ENCODE measurements at places on chromosomes 6 and 20.

GRCh38 chr6:153698001-153698400, 341.0 kb upstream of the OPRM1 start:
- DNase-seq: no peak

DNA sequence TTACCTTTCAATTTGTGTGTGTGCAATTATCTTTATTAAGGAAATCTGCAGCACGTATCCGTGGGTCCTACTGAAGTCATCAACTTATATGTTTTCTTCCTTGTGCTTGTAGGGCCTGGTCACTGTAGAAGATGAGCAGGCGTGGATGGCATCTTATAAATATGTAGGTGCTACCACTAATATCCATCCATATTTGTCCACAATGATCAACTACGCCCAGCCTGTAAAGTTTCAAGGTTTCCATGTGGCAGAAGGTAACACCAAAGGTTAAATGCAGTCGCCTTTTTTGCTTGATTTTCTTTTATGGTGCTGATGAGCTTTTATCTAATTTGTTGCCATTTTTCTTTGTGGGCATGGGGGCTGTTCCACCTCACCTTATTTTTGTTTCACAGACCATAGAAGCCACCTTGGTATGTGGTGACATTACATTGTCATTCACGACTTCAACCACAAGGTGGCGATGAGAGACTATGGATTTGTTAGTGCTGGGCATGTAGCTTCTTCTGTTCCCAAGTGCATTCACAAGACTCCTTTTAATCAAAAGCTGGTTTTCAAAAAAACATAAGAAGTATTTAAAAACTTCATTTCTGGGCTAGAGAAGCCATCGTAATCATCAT, 106.5 kb upstream of the LAMP5 start:
- DNase-seq: peak; percentile 90

- no peak for DNase-seq
Observed at GRCh38 chr20:57370316-57370715, 19.3 kb downstream of the RAE1 start.

- DNase-seq: no peak
Observed at GRCh38 chr20:60422848-60423247, 464.6 kb downstream of the CDH26 start.

DNA sequence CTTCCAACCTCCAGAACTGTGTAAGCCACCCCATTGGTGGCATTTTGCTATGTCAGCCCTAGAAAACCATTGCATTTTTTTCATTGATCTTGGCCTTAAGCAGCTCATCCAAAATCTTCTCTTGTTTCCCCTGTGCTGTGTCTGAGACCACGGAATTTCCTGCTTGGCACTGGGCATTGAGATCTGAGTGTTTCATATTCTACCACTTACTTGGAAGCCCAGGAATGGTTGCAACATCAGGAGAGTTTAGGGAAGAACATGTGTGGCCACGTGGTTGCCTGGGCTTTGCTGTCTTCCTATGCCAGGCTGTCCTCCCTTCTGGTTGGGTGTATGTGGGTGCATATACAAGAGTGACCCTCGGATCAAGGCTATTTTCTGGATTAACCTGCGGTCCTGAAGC, 139.3 kb upstream of the PMEPA1 start:
- no peak for DNase-seq

- no peak for DNase-seq
Observed at GRCh38 chr20:37411408-37412219, 65.7 kb downstream of the SRC start.

- no peak for DNase-seq
Observed at GRCh38 chr20:16477632-16478031, 95.6 kb downstream of the KIF16B start.

DNA sequence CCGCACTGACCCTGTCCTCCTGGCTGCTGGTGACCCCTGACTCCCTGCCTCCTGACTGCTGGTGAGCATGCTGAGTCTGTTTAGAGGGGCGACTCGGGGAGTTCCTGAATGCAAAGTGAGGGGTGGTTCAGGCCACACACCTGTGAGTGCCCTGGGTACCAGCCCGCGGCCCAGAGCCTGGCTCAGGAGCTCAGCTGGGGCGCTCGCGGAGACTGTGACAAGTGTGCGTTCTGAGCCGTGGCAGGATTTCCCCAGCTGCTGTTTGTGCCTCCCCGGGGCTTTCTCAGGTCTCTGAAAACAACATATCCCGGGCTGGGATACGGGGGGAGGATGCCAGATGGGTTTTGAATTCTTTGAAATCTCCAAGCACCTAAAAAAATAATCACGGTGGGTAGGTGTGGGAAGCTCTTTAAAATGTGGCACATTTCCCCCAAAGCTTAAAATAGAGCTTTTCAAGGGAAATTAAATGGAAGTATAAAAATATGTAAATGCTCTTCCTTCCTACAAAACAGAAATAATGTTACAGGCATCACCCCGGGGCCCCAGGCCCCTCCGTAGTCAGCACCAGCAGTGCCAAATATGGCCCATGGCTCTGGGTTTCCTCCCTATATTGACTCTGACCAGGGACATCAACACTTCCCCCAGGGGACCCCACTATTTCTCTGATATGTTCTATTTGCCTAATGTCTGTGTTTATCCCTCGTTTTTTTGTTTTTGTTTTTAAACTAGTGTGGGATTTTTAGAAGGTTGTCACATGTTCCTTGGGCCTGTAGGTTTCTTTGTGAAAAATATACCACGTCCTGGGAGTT, 49.9 kb upstream of the TAGAP start:
- no peak for DNase-seq

GRCh38 chr6:37242429-37243052, 15.0 kb upstream of the TBC1D22B start:
- DNase-seq: no peak

DNA sequence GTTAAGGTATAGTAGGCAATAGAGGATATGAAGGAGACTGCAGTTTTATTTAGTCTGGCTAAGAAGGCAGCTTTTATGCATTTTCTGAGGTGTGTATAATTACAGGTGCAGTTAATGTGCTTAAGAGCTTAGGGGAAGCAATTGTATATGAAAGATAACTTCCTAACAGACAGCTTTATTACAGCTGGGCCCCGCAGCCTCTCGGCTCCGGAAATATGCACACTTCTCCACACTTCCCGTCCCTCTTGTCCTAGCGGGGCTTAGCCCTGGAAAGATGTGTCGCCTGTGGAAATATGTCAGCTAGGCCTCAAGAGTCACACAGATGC, 178.4 kb upstream of the ARID1B start:
- DNase-seq: no peak

GRCh38 chr20:7189231-7189630, 421.7 kb downstream of the BMP2 start:
- no peak for DNase-seq

- no peak for DNase-seq
Observed at GRCh38 chr6:109074133-109074415, 20.6 kb downstream of the SESN1 start.

GRCh38 chr6:30741063-30741779, 1.3 kb downstream of the FLOT1 start:
- DNase-seq: no peak

DNA sequence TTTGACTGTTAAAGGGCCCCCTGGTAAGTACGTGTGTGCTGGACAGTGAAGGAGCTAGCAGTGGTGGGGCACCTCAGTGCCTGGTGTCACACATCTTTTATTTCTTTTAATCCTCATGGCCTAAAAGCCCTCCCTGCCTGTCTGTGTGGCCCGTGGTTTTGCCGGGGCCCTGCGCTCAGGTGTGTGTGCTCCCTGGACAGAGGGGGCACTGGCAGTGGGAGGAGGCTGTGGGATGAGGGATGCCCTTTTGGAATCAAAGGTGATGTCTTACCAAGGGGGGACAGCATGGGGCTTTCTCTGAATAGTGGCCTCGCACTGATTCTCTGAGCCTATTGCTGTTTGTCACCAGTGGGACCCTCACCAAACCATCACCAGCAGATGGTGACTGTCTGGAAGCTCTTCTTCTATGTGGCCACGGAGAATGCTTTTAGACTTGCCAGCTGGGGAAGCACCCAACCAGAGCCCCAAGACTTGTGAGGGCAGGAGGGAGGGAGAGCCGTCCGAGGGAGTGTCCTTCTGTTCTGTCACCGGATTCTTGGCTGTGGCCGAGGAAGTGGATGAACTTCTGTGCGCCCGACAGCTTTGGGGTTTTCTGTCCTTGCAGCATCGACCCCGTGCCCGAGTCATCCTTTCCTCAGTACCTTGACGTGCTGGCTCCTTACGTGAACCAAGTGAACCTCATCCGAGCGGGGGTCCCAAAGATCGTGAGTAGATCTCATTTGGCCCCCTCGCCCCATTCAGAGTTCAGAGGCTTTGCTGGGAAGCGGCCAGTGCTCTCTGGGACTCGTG, 18.1 kb downstream of the PNLDC1 start:
- DNase-seq: no peak

GRCh38 chr20:50191065-50191543, 474 bp downstream of the CEBPB start:
- no peak for DNase-seq

GRCh38 chr6:112432853-112433252, 85.7 kb downstream of the RFPL4B start:
- DNase-seq: no peak

DNA sequence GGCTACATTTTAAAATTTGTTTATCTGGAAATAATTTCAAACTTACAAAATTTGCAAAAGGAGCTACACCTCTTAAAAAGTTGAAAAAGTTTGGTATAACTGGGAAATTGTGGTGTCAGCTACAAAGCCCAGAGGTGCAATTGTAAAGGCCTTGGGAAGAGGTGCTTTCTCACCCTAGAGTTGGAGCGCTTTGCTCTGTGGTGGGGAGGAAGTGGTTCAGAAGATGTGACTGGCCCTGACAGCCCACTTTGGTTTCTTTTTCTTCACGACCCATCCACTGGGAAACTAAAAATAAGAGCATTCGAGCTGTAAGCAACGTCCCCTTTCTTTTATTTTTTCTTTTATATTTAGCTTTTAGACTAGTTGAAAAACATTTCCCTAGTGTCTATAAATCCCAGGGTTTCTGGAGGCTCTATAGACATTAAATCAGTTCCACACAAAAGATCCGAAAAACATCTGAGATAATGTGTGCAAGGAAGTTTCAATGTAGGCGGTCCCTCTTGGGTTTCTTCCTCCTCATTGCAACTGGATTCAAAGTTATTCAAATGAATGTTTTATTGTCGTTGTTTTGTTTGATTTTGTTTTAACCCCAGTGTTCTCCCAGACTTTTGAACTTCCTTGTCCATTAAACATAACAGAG, 397.8 kb downstream of the KIF16B start:
- DNase-seq: no peak

DNA sequence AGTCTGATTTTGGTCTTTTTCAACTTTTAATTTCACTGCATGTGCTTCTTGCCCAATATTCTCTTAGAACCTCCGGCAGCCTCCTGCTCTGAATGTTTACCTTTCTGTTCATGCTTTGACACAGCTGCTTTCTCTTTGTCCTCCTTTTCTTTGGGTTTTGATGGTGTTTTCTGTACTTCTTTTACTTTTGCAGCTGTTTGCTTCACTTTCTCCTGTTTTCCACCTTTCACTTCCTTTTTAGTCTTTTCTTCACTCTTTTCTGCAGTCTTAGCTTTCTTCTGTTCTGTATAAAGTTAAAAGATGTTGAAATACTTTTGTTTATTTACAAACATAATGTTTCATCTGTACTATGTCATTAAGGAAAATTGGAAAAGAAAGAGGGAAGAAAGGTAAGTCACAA, 133.1 kb downstream of the TRDN start:
- DNase-seq: no peak

- DNase-seq: no peak
Observed at GRCh38 chr6:38640216-38640909, 634 bp upstream of the BTBD9 start.

DNA sequence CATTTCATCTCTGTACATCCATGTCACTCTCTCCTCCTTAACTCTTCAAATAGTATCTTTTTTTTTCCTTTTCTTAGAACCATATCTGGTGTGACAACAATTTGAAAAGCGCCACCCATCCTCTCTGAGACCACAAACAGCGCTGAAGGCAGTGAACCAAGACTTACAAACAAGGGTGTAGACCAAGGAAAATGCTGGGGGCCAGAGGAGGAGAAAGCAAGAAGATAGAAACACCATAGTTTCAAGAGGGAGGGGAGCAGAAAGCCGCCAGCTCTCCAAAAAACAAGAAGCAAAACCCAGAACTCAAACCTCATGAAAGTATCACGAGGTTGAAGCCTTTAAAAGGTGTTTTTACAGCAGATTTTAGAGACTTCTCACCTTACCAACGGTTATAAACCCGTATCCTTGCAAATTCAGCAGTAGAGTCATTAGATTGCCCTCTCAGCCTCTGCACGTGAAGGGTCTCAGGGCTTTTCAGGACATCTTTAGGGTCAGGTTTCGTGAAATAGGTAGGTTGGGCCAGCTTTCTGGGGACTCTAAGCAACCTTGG, 13.3 kb upstream of the RIPOR2 start:
- DNase-seq: no peak

DNA sequence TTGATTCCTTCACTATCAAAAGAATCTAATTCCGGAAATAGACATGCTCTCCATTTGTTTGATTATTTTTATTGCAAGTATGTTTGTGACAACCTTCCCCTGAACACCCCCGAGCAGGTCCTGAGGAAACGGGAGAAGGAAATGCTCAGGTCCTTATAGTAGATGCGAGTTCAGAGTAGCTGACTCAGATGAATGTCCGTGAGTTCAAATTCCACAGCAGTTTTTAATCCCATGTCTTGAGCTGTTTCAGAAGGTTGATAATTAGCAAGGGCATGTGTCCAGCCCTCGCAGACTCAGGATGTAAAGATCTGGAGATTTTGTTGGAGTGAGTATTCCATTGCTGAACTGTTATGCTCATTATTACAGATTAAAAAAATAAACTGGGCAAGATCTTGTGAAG, 169.3 kb downstream of the BCAS1 start:
- DNase-seq: no peak

DNA sequence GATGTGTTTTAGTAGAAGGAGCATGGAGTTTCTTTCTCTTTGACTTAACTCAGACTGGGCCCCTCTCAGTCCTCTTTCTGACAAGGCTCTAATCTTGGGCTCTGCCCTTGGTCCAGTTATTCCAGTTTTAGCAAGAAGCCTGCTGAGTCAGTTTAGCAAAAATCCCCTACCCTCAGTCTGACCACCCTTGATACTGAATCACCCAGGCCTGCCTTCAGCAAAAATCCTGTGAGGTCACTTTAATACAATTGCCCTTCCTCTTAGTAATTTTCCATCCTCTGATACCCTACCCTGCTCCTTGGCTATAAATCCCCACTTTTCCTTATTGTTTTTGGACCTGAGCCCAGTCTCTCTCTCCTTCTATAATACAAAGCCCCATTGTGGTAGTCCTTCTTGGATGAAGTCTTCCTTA, 326.7 kb upstream of the NOX3 start:
- no peak for DNase-seq

- DNase-seq: no peak
Observed at GRCh38 chr20:39111359-39112177, 149.4 kb downstream of the DHX35 start.

DNA sequence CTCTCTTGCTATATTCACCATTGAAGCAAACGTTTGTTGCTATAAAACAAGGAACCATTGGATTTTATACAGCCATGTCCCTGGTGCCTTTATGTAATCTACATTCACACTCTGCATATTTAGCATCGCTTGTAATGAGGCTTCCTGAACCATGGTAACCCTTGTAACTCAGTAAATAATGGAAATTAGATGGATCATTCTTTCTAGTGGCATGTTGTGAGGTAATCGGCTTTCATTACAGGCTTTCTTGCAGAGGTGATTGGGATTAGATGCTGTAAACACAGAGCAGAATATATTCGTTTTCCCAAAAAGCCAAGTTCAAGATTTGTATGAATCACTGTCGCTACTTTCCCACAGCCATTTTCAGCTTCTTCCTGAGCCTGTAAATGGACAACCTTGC, 36.1 kb downstream of the SMPDL3A start:
- DNase-seq: no peak

GRCh38 chr6:52507557-52508260, 69.2 kb downstream of the TRAM2 start:
- no peak for DNase-seq

- no peak for DNase-seq
Observed at GRCh38 chr20:33846291-33846935, 35.3 kb downstream of the CHMP4B start.

- no peak for DNase-seq
Observed at GRCh38 chr6:45587229-45588060, 209.7 kb upstream of the SUPT3H start.

Measured in nucleus accumbens (tissue), 56 donors.